ENCODE measurements at places on chromosomes 16 and 17.

DNA sequence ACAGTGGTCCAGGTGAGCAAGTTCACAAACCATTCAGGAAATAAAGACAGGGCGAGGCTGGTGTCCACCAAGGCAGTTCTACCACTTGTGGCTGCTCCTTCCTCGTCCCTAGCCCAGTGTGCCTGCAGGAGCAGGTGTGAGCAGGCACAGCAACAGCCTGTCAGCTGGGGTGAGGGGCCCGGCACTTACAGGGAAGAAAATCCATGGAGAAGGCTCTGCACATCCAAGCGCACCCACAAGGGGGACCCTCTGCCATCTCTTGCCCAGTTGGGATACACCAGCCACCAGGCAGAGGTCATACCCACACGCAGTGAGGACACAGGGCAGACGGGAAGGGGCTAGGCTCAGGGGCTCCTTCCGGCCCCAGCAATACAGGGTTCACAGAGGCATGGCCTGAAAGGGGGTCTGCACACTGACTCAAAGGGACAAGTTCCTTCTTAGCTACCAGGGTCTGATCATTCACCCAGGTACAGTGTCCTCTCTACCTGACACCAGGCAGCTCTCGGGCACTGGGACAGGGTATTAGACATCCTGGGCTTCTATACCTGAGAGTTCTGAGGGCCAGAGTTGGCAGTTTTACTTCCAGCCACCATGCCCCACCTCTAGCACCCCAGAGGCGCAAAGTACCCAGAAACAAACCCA is 27.0 kb downstream of the CDIP1 start:
- no peak for DNase-seq

- no peak for DNase-seq
Measured at GRCh38 chr16:78209951-78210661, 110.7 kb downstream of the WWOX start.

DNA sequence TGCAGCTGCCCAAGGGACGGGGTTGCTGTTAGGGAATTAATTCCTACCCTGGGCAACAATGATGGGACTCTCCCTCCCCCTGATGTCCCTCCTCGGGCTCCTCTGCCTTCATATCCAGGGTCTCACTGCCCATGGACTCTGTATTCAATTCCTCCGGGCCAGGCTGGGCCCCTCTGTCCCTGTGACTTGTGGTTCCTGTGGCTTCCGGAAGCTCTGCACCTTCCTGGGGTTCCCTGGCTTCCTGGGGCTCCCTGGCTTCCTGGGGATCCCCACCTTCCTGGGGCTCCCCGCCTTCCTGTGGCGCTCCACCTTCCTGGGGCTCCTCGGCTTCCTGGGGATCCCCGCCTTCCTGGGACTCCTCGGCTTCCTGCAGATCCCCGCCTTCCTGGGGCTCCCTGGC is 35.2 kb downstream of the SRL start:
- no peak for DNase-seq

DNA sequence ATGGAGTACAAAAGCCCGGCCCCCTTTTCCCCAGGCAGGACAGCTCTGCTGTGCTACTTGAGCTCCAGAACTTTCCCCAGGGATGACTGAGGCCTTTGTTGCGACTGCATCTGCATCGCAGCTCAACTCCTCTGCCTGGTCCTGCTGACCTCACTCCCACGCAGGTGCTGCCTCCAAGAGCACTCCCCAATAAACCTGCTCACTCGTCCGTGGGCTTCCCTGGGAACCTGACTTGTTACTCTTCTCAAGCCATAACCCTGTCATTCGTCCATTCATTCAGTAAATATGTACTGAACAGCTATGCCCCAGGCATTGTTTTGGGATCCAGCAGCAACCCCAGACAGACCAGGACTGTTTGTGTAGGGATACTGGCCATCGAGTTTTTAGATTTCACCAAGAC is 11.6 kb upstream of the RMI2 start:
- no peak for DNase-seq

DNA sequence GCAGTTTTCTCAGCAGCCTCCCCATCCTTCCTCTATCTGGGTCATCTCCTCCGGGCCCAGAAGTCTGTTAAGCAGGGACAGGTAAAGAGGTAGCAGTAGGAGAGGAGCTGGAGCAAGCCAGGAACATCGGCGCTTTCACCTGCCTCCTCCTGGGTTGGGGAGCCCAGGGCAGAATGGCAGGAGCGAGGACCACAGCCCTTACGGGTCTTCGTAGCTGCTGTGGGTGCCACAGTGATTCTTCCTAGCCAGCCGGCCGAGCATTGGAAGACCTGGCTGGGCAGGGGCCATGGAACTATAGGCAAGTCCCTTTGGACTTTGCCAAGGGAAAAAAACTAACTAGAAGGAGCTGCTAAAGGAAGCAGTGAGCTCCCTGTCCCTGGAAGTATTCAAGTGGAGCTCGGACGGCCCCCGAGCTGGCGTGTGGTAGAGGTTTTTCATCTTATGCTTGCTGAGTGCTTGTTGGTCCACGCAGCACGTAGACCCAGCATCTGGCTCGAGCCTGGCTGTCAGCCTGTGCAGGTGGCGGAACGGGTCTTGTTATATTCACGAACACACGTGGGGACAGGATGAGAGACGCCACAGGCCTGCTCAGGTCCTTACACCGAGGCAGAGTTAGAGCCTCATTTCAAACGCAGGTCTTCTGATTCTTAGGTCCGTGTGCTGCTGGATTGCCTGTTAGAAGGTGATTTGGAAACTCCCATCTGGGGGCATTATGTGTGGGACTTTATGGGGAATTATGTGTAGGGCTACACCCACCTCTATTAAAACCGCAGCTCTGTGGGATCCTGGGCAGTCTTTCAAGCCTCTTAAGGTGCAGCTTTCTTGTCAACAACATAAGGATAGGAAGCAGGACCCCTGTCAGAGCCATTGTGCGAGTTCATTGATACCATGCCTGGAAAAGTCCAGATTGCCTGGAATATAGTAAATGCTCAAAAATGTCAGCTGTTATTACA is 54.8 kb downstream of the OR1D5 start:
- no peak for DNase-seq

GRCh38 chr16:60107871-60108270 is 1373.8 kb upstream of the GOT2 start:
- no peak for DNase-seq

GRCh38 chr17:83192161-83192788 is 112.9 kb downstream of the METRNL start:
- DNase-seq = no peak

DNA sequence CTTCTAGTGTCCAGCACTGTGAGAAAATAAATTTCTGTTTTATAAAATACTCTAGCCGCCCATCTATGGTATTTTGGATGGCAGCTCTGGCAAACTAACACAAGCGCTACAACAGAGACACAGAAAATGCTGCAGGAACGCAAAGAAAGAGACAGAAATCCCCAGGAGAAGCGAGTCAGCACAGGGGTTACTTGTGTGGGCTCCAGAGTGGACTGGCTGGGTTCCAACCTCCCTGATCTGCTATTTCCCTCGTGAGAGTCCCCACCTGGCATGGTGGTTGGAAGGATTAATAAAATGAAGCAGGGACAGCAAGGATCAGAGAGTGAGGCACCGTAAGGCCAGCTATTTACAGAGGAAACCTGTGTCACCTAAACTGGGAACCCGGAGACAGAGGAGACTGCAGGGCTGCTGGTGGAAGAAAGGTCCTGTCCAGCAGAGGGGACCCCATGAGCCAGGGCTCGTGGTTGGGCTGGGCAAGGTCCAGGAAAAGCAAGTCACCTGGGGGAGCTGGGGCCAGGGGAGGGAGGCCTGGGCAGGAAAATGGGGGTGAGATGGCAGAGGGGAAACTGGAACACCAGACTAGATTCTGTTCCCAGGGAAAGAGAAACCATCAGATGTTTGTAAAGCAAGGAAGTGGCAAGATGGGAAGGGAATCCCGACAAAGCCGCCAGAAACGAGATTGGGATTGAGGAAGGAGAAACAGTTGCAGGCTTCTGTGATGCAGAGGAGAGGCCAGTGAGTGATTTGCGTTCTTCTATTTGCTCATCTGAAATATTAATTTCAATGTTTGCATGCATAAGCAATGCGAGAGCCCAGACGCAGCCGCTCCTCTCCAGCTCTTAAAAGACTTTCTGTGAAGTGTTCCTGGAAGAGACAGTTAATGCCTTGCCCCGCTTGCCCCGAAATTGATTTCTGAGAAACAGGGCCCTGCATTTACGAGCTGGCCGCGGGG is 63.0 kb upstream of the TEKT3 start:
- no peak for DNase-seq

DNA sequence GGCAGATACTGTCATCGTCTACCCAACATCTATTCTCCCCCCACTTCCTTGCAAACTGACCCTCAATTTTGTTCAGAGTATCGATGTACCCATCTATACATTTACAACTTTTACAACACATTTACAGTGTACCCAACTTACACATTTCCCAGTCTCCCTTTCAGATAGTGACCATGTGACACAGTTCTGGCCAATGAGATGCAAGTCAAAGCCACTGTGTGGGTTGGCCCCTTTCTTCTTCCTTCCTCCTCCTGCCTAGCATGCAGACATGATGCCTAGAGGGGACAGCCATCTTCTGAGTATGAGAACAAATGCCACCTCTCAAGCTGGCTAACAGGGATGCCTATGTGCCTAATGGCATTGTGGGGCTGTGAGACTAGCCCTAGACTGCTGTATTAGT is 11.3 kb upstream of the NFAT5 start:
- no peak for DNase-seq

DNA sequence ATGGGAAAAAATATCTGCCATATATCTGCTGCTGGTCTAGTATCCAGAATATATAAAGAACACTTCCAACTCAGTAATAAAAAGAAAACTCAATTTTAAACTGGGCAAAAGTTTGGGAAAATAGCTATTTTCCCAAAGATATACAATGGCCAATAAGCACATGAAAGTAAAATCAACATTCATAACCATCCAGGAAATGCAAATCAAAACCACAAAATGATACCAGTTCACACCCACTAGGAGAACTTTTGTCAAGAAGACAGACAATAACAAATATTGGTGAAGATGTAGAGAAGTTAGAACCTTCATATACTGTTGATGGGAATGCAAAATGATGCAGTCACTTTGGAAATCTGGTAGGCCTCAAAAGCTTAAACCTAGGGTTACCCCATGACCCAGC is 33.4 kb upstream of the RPRML start:
- no peak for DNase-seq

DNA sequence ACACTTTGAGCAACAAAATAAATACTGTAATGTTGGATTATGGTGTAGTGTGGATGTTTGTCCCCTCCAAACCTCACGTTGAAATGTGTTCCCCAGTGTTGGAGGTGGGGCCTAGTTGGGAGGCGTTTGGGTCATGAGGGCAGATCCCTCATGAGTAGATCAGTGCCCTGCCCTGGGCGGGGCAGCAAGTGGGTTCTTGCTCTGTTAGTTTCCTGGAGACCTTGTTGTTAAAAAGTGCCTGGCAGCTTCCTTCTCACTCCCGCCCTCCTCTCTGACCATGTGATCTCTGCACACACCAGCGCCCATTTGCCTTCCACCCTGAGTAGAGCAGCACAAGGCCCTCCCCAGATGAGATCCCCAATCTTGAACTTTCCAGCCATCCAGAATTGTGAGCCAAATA is 67.7 kb downstream of the MPRIP start:
- no peak for DNase-seq

DNA sequence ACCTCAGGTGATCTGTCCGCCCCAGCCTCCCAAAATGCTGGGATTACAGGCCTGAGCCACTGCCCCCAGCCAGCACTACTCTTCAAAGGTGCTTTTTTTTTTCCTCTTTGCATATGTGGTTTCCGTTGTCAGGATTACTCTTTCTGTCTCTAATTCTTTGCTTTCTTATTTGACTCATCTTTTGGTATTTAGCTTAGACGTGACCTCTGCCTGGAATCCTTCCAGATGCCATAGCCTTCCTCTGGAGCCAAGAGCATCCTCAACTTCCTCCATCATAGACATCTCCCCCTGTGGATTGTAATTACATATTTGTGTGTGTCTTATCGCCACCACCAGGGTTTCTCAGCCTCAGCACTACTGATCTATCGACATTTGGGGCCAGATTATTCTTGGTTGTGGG is 84.4 kb upstream of the XYLT1 start:
- DNase-seq = no peak

DNA sequence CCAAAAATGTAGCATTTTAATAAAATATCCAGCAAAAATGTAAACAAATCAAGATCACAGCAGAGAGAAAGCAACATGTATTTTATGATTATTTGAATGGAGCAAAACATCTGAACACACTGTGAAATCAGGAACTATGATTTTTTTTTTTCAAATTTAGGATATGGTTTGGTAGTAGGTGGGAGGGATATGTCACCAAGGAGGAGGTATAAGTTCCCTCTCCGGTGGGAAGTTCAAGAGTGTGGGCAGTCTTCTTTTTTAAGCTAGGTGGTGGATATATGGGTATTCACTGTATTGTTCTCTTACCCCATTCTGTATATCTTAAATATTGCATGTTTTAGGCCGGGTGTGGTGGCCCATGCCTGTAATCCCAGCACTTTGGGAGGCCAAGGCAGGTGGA is 10.2 kb downstream of the CDR2 start:
- no peak for DNase-seq

All from putamen (tissue), 1 donor.